AG04449 (cell line): ENCODE measurements at places on chromosomes 1 and 21.

DNA sequence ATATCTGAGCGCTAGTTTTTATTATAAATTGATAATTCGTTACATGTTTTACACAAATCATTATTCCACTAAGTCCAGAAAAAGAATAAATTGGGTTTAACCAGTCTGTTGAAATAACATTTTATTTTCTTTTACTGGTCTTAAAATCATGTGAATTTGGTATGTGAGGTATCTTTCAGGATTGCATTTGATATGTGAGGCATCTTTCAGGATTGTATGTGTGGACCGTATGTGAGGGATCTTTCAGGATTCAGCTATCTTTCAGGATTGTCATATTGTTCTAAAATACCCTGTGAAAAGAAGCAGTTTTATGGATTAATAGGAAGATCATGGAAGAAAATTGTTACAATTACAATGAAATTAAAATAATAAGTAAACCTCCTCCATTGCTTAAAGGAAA is 42.9 kb downstream of the USP25 start:
- DNase-seq, result no peak

DNA sequence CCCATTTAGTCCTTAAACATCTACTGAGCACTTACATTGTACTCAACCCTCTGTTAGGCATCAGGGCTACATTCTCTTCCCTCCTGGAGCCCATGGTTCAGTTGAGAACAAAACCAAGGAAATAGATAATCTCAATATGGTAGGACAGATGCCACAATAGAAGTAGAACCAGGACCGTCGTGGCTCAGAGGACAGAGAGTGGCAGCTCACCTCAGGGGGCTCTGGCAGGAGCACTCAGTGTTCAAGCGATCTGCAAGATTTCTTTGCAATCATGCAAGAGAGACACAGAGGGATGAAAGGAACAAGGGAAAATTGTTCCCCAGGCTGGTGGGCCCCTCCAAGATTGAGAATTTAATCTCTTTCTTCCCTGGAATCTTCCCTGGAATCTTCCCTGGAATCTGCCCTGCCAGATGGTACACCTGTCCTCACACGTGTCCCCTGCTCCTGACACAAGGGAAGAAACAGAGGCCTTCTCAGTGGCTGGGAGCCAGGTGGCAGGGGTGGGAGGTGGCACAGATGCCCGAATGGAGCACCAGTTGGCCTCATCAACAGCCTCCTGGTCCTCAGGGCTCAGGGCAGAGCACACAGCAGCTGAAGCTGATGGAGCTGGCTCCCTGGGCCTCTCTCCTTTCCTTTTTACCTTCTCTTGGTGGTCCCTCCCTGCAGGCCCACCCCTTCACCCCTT is 135.4 kb downstream of the PLXNA2 start:
- DNase-seq, result no peak

DNA sequence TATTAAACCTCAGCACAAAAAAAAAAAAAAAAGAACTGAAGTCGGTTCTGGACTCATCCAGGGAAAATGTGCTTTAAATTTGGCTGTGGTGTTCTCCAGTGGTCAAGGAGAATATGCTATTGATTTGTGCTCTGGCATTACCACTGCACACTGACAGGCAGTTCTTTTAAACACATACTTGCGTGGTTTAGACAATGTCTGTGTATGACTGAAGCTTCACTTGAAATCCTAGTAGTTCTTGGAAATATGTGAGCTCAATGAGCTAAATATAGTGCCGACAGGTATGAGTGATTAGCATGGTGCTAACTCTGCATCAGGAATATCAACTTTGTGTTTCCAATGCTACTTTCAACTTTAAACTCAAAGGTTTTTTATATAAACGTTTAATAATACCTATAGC is 415.6 kb downstream of the SMYD3 start:
- DNase-seq, result no peak

- DNase-seq, result no peak
Measured at GRCh38 chr1:89755591-89755990, 65.2 kb upstream of the LRRC8D start.

GRCh38 chr21:35024513-35024912 is 24.6 kb downstream of the RUNX1 start:
- no peak for DNase-seq

DNA sequence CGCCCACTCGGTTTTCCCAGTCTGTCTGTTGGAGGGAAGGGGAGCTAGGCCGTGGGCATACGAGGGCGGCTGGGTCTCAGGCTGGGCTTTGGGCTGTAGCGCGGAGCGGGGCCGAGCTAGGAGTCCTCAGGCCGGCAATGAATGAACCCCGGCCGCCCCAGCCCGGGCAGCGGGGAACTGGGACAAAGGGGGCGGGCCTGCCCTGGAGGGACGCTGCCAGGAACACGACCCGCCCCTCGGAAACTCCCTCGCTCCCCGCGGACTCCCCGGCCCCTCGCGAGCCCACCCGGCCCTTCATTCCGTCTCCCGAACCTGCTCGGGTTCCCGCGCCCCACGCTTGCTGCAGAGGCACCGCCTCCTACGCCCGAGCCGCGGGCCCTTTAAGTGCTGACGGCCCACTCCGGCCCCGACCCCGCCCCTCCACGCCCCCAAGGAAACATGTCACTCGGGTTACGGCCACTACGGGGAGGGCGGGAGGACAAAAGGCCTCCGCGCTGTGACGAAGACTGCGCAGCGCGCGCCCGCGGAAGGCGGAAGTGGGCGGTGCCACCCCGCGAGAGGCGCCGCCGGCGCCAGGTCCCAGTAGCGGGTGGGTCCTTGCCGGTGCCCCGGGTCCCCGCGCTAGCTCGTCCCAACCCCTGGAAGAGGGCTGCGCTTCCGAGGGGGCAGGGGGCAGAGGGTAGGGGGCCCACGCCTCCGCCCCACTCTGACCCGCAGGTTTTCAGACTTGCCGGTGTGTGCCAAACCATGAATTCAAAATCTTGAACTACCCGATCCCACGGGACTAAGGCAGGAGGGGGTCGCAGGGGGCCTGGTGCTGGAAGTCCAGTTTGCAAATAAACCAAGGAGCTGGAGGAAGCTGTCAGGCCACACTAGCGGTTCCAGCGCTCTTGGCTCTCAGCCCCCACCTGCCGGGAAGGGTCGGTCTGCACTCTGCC is at the start of gene GALE:
TSS of gene GALE (minus strand) at position 355 of the 938 bp plus-strand sequence. CDS start 1,747 bp downstream, outside the sequence.
- peak; percentile 56 for DNase-seq

DNA sequence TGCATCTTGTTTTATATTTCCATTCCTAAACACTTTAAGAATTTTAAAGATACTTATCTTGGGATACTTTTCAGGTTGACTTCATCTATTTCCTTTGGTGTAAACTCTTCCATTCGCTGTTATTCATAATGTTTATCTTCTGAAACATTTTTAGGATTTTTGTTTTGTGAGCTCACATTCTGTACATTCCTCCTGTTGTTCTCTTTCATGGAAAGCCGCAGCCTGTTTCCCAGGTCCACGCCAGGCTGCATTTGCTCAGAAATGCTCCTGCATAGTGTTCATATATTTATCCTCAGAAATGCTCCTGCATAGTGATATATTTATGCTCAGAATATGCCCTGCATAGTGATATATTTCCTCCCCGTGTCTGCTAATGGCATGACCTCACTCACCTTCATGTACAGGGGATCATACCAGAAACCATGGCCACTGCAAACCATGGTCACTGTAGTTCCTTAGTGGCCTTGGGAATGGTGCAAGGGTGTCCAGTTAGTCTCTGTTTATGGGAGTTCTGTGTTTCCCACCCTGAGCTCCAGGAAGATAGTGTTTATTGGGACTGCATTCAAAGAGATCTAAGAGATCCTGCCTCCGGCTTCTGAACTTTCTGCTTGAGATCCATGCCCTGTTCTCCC is 153.9 kb upstream of the GREM2 start:
- DNase-seq, result peak; percentile 36

GRCh38 chr1:55703726-55704363 is 488.7 kb upstream of the USP24 start:
- no peak for DNase-seq

GRCh38 chr1:94468708-94469107 is 50.5 kb downstream of the ABCD3 start:
- DNase-seq, result no peak

- no peak for DNase-seq
Measured at GRCh38 chr1:23936481-23937176, 23.0 kb upstream of the PNRC2 start.

- DNase-seq, result no peak
Measured at GRCh38 chr1:64915381-64916274, 50.7 kb downstream of the JAK1 start.

DNA sequence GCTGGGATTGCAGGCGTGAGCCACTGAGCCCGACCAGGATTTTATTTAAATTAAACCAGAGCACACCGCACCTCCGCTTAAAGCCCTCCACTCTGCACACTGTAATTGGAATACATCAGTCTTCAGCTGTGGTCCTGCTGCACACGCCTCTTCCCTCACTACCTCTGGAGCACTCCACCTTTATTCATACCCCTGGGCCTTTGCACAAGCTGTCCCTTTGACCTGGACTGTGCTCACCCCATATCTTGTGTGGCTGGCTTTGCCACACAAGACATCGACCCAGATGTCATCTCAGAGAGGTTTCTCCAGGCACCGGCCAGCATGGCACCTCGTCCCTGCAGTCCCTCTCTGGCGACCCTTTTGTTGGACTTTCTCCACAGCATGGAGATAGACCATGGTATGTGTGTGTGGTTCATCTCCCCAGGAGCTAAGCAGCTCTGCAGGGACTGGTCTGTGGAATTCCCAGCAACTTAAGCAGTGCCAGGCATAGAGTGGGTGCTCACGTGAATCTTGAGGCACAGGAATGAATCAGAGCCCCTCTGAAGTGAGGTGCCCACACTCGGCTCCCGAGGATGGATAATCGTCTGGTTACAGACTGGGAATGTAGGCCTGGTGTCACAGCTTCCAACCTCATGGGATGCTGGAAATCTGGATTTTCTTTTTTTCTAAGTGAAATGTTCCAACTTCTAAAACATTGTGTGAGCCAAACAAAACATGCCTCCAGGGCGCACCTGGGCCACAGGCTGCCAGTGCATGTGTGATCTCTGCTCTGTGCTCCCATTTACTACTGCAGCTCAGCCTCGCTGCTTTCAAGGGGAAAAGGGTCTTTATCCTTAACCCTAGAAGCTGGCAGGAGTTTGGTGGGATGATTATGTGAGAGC is 61.9 kb downstream of the EVA1C start:
- DNase-seq, result no peak

- no peak for DNase-seq
Measured at GRCh38 chr21:15028186-15028585, 36.6 kb downstream of the NRIP1 start.

DNA sequence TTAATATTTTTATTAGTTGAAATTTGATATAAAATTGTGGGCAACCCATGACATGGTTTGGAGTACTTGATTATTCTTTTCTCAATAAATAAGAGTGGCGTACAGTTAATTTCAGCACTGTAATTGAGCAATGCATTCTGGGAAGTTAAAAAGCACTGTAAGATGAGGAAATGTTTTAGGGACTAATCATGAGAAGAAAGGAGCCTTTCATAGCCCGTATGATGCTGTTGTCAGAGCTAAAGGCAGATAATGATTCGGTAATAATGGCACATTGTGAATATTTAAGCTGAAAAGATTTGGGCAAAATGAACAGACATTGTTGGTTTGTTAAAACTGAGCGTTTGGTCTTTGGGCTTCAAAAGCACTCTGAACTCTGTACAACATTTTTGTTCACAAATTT is 139.3 kb downstream of the NFIA start:
- DNase-seq, result no peak

DNA sequence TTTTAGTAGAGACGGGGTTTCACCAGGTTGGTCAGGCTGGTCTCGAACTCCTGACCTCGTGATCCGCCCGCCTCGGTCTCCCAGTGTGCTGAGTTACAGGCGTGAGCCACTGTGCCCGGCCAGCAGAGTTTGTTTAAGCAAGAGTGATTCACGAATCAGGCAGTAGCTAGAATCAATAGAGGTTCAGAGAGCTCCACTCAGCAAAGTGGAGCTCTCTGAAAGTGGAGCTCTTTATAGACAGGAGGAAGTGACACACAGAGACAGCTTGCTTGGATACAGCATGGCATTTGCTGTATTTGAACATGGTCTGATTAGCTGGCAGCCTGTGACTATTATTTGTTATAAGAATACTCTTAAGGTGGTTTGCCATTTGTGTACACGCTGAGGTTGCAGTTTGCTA is 27.1 kb upstream of the CD34 start:
- DNase-seq, result no peak

DNA sequence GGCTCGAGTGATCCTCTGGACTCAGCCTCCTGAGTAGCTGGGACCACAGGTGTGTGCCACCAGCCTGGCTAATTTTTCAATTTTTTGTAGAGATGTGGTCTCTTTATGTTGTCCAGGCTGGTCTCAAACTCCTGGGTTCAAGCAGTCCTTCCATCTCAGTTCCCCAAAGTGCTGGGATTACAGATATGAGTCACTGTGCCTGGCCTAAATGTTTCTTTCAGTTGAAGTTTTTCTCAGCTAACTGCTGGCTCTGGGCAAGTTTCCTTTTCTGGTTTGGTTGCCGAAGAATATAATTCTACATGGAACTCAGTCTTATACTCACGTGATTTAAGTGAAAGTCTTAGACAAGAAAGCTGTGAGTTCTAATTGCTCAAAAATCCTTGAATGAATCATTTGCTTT is 57.0 kb downstream of the SASS6 start:
- no peak for DNase-seq

DNA sequence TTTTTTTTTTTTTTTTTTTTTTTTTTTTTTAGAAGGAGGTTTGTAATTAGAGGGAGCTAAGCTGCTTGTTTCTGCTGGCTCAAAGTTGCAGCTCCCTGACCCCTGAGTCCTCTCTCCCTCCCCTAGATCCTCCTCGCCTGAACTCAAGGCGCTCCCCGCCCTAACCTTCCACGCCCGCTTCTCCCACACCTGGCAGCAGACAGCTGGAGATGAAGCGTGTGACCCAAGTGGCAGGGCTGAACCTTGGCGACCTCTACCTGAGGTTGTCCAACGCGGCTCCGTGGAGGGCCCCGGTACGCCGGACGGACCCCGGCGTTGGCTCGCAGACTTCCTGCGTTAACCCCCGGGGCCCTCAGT is 795 bp downstream of the NGF start:
- no peak for DNase-seq

DNA sequence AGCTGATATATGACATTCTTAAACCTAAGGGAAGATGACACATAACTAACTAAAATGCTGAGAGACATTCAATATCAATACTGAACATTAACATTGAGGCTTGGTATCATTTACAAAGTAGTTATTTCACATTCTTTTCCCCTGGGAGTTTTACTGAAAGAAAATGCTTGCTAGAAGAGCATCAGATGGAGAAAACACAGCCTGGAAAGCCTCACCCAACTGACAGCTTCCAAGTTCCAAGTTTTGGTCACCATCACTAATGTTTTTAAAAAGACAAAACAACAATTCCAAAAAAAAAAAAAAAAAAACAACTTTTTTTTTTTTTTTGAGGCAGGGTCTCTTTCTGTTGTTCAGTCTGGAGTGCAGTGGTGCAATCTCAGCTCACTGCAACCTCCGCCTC is 80.6 kb downstream of the DSCAM start:
- DNase-seq, result no peak

GRCh38 chr1:183353597-183353996 is 64.6 kb downstream of the NMNAT2 start:
- no peak for DNase-seq
